ENCODE measurements at places on chromosomes 13 and 19.
A peak's percentile ranks its signal among the peaks of the same experiment; 100 is the strongest.

- DNase-seq, result no peak
Measured at GRCh38 chr13:39341251-39341650, 261.7 kb downstream of the LHFPL6 start.

- DNase-seq, result no peak
Measured at GRCh38 chr13:59931621-59932020, 232.1 kb downstream of the DIAPH3 start.

GRCh38 chr19:9865732-9866501 is 30.8 kb downstream of the PIN1 start:
- no peak for DNase-seq

DNA sequence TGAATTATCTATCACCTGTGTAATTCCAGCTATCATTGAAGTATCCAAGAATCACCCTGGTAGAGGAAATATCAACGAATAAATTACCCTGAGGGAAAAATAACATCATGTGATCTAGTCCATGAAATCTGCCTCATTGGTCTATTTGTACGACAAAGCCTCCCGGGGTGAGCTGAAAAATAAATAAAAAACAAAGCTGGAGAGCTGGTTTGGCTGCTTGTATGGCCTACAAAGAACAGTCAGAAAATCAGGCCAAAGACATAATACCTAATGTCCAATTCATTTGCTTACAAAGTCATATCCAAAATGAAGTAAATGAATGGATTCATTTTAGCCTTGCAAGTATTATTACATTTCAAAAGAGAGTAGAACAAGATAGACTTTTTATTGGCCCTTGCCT is 449.9 kb downstream of the KLF12 start:
- no peak for DNase-seq

- no peak for DNase-seq
Measured at GRCh38 chr19:51497666-51498065, 3.9 kb downstream of the SIGLEC12 start.

- no peak for DNase-seq
Measured at GRCh38 chr13:80744147-80744914, 403.4 kb upstream of the SPRY2 start.

DNA sequence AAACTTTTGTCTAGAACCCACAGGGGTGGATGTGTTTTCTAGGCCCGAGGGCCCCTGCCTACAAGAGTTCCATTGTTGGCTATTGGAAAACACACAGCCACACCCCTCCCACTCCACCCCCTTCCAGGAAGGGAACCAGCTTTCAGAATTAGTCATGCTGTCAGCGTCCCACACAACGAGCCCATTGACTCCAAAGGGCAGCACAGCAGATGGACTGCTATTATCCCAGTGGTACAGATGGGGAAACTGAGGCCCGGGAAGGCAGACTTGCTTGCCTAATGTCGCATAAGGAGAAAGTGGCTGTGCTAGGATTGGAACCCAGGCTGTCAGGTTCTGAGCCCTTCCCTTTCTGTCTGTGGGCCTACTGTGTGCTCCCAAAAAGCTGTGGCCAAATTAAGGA is 8.1 kb upstream of the FXYD3 start:
- no peak for DNase-seq

DNA sequence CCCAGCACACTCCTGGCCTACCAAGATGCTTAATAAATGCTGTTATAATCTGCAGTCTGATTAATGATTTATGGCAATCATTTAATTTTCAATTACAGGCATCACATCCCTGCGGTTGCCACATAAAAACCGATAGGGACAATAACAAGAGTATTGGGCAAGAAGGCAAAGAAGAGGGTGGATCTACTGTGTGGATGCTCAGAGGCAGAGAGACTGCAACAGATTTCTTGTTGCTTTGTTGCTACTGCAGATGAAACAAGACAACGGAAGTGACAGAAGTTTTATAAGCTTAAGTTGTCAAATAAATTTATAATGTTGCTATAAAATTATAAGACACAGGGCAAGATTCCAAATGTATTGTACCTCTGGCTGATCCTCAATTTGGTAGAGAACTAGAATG is 154.8 kb downstream of the ABCC4 start:
- DNase-seq, result no peak

- peak; percentile 89 for DNase-seq
Measured at GRCh38 chr19:43651758-43652545, 12.3 kb upstream of the CADM4 start.

GRCh38 chr19:39582442-39582841 is 19.9 kb upstream of the LGALS13 start:
- no peak for DNase-seq

GRCh38 chr19:56103027-56103614 is 18.0 kb downstream of the ZNF787 start:
- DNase-seq, result no peak

DNA sequence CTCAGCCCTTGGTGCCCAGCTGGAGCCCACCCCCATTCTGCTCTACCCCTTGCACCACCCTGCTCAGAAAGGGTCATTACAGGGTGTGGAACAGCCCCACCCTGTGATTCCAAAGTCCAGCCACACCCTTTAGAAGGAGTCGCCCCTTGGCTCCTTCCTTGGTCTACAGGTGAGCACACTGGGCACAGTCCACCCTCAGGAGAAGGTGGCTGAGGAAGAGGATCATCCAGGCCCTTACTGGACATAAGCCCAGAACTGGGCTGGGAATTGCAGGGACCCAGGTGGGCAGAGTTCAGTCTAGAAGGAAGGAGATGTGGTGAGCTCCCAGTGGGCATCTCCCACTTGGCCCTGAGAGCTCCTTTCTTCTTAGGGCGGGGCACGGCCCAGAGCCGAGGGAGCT is 8.6 kb downstream of the SLC46A3 start:
- no peak for DNase-seq

- no peak for DNase-seq
Measured at GRCh38 chr19:24166055-24166454, 79.1 kb downstream of the ZNF254 start.
